ENCODE measurements at places on chromosomes 1 and 21.

DNA sequence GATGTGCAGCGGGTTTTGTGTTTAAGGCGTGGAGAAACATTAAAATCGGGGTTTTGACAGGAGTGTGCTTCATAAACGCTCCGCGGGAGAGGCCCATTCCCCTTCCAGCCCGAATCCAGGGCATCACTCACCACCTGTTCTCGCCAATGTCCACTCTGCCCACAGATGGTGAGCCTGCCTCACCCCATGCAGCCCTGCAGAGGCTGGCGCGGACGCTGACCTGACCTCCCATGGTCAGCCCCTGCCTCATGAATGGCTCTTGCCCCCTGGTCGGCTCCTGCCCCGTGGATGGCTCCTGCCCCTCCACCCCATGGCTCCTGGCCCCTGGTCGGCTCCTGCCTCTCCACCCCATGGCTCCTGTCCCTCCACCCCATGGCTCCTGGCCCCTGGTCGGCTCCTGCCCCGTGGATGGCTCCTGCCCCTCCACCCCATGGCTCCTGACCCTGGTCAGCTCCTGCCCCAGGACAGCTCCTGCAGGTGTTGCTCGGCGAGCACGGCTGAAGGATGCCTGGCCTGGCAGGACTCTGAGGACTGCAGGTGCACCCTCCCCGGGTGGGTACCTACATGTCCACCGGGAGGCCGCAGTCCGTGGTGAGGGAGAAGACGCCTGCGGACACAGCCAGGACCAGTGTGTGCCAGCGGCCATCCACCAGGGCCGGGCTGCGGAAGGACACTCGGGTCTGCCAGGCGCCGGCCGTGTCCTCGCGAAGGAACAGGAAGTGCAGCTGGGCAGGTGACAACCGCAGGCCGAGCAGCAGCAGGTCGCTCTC lies 6.7 kb downstream of the KRTAP10-1 start:
- DNase-seq, result no peak

GRCh38 chr21:31282095-31282709 lies 61.9 kb downstream of the TIAM1 start:
- no peak for DNase-seq

DNA sequence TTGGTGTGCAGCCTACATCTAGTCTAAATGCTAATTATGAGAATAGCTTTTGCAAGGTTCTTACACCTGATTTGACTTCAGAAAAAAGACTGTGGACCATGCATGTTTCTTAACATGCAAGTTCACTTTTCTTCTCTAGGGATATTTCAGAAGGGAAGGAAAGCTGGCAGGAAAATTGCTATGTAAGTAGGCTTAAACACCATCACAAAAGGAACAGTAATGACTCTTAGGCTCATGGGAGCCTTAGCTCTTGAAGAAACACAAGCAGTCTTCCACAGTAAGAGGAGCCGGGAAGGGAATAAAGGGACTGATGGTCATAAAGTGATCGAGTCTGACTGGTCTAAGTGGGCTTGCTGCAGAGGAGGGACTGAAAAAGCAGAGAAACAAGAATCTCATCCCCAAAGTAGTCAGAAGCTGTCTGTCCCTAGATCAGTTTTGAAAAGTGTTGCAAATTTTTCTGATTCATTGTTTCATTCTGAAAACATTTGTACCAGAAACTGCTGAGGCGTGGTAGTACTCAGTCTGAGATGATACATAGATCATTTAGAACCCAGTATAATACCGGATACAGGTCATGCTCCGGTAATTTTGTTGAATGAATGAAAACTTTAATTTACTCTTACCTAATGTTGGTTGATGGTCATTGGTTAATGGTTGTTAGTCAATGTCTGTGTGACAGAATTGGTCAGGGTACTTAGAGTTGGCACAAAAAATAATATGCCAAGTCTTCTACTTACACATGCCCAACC lies 40.9 kb downstream of the SMYD2 start:
- no peak for DNase-seq

GRCh38 chr1:205533748-205534443 lies 29.4 kb downstream of the CDK18 start:
- no peak for DNase-seq

DNA sequence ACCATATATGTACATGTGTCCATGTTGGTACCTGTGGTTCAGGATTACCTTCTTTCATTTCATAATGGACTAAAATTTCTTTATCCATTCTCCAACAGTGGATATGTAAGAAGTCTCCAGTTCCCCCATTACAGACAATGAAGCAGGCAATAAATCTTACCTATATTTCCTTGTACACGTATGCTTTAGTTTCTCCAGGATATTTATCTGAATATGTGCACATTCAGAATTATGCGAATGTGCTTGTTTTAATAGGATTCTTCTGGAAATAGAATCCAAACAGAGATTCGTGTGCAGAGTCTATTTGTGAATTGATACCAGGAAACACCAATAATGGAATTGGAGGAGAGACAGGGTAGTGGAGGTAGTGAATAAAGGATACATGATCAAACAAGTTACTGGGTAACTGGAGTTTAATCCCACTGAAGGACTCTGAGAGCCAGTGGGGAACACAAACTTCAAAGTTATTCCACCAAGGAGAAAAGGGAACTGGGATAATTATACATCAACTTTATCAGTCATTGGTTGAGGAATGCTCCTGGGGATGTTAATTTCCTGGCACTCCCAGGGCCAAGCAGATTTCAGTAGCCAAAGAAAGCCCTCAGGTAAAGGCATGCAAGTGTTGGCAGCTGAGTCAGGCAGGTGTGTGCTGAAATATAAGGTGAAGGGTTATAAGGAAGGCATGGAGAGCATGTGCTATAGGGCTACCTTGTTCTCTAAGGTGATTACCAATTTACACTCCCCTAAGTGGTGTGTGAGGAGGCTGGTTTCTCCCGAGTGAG lies 374.9 kb upstream of the PBX1 start:
- no peak for DNase-seq

- DNase-seq, result no peak
These were observed 51.4 kb downstream of the MARK1 start for GRCh38 chr1:220579317-220579716.

- DNase-seq, result no peak
These were observed 32.4 kb downstream of the EIF2D start for GRCh38 chr1:206579747-206580437.

- DNase-seq, result no peak
These were observed 46.2 kb downstream of the ZNF648 start for GRCh38 chr1:182015360-182015759.

DNA sequence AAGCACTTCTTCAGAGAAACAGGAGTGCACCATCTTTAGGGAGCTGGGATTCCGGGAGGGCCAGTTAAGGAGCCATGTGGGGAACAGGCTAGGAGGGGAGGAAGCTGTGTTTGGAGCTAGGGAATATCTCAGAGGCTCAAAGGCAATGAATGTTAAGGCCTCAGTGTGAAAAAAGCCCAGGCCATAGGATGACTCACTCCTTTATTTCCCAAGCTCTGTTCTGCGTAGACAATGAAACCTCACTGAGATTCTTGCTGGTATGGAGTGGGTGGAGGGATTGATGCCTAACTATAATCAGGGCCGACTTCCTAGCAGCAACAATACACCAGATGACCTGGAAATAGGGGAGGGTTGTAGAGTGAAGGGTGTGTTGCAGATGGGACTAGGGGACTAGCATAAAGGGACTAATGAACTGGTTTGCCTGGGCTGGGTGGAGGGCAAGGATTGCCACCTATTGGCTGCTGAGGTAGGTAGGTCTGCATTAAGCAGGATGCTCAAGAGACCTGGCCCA lies 2.1 kb downstream of the GNAT2 start:
- peak; percentile 59 for DNase-seq

DNA sequence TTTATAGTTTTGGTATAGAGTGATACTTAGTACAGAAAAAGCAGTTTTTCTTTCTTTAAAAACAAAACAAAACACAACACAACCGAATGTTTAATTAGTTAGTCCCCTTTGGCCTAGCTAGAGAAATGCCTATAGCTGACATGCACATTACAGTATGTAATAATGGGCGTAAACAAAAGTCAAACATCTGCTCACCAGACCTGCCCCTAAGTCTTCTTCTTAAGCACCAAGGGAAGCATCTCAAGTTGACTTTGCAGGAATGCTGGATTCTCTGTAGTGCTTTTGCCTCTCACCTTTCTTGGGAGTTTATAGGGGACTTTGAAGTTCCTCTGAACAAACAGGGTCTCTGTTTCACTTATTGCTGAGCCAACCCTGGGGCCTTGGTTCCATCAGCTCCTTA lies 143.7 kb downstream of the TM2D1 start:
- no peak for DNase-seq
